ENCODE measurements at places on chromosomes 3 and 15.

GRCh38 chr15:72179950-72180581 lies 17.5 kb downstream of the GRAMD2A start:
- no peak for DNase-seq

- DNase-seq = no peak
These were observed 31.9 kb downstream of the IGF2BP2 start for GRCh38 chr3:185792955-185793354.

DNA sequence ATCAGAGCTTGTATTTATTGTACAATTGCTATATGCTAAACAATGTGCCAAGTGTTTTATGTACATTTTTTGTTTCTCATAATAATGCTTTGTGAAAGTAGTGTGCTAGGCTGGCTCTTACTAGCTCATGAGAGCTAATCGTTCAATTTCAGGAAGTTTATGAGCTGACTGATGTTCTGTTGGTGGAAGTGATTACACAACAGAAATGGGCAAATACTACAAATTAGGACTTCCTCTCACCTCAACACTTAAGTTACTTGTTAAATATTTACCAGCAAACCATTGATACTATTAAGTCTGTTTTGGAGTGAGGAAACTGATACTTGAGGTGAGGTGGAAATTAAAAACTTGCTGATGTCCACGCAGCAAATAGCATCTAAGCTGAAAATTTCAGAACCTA lies 32.3 kb downstream of the SLC9C1 start:
- no peak for DNase-seq

GRCh38 chr15:33074942-33075341 lies 119.6 kb downstream of the FMN1 start:
- DNase-seq = no peak

DNA sequence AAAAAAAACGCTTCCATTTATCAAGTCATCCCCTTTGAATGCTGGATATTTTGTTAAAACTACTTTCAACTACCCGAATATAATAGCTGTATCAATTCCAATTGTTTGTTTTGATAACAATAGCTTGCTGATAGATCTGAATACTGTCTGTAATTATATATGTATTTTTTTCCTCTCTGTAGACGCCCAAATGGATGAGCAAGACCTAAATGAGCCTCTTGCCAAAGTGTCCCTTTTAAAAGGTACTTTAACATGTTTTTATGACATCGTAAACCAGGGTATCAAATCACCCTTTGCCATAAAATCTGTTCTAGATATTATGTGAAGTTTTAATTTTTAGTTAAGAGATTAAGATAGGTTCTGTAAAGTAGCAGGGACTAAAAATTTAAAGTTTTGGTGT lies 111.5 kb upstream of the FLNB start:
- no peak for DNase-seq

DNA sequence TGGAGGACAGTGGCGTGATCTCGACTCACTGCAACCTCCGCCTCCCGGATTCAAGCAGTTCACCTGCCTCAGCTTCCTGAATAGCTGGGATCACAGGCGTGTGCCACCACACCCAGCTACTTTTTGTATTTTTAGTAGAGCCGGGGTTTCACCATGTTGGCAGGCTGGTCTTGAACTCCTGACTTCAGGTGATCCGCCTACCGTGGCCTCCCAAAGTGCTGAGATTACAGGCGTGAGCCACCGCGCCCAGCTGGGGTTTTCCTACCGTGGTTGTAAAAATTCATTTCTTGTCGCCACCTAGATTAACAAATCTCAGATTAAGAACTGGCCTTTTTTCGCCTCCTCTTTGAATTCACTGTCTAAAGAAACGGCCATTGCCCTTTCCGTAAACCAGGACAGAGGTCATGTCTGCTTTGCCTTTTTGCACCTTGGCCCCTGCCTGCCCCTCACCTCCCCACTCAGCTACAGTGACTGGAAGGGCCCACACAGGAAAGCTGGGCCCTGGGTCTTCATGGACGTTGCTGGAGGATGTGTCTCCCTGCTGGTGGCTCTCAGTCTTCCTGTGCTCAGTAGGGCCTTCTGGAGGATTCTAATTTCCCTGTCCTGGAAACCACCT lies 17.2 kb downstream of the ZNF710 start:
- no peak for DNase-seq

GRCh38 chr15:60425461-60425860 lies 27.7 kb upstream of the ANXA2 start:
- DNase-seq = no peak

GRCh38 chr3:51591231-51591630 lies 52.7 kb downstream of the RAD54L2 start:
- no peak for DNase-seq

- DNase-seq = no peak
These were observed 70.4 kb downstream of the GJD2 start for GRCh38 chr15:34684351-34684750.

GRCh38 chr3:175777495-175777894 lies 918.4 kb downstream of the NAALADL2 start:
- no peak for DNase-seq

DNA sequence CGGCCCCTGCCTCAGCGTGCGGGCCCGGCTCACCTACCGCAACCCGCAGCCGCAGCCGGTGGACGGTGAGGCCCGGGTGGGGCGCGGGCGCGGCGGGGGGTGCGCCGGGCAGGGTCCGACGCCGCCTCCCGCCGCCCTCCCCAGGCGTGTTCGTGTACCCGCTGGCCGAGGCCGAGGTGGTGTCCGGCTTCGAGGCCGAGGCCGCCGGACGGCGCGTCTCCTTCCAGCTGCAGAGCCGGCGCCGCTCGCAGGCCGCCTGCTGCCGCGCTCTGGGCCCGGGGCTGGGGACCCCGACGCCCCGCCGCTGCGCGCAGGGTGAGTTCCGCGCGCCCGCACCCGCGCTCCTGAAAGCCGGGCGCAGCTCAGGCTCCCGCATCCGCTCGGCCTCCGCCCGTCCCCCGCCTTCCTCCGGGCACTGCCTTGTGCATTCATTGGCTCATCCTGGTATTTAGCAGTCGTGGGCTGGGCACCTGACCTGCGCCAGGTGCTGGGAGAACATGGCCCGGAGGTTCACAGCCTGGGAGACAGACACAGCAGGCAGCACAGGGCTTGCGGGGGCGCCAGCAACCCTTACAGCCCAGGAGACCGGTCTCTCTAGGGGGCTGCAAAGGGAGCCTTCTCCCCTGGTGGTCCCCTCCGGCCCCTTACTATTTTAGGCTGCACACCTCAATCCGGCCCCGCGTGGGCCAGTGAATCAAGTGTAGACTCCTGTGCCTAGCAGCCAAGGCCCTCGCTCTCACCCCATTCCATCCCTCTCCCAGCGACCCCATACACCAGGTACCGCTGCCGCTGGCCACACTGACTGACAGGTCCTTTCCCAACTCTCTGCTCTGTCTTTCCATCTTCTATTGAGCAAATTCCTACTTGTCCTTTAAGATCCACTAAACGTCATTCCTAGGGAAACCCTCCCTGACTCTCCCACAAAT lies 1.5 kb downstream of the VWA5B2 start:
- DNase-seq = peak; percentile 38

DNA sequence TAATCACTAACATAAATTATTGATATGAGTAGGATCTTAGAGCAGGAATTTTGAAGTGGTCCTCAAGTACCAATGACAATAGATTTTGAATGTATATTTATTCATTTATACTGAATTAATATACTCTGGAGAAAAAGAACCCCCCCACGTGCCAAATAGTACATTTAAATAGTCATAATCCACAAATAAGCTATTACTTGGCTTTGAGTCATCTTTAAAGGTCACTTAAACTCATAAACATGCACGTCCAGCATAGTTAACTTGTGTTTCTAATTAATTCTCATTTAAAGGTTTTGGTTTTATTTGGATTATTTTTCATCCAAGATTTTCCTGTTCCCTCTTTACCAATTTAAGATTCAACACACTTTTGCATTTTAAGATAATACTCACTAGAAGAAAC lies 35.1 kb downstream of the FGF7 start:
- DNase-seq = no peak

- DNase-seq = no peak
These were observed 2.6 kb downstream of the TSEN2 start for GRCh38 chr3:12486916-12487315.

GRCh38 chr3:132443421-132443820 lies 26.1 kb downstream of the DNAJC13 start:
- DNase-seq = no peak

GRCh38 chr3:33941804-33942203 lies 143.4 kb downstream of the PDCD6IP start:
- DNase-seq = no peak

GRCh38 chr3:105868431-105868741 lies 426 bp downstream of the CBLB start:
- peak; percentile 86 for DNase-seq

GRCh38 chr15:82132742-82133141 lies 86.9 kb upstream of the MEX3B start:
- no peak for DNase-seq

GRCh38 chr15:98568382-98569017 lies 79.8 kb upstream of the IGF1R start:
- no peak for DNase-seq

- DNase-seq = peak; percentile 75
These were observed 6.3 kb upstream of the MUC20 start for GRCh38 chr3:195714380-195715011.

- no peak for DNase-seq
These were observed 919.3 kb downstream of the TUSC7 start for GRCh38 chr3:117628823-117629291.

GRCh38 chr3:39463269-39463668 lies 4.2 kb upstream of the MOBP start:
- no peak for DNase-seq

DNA sequence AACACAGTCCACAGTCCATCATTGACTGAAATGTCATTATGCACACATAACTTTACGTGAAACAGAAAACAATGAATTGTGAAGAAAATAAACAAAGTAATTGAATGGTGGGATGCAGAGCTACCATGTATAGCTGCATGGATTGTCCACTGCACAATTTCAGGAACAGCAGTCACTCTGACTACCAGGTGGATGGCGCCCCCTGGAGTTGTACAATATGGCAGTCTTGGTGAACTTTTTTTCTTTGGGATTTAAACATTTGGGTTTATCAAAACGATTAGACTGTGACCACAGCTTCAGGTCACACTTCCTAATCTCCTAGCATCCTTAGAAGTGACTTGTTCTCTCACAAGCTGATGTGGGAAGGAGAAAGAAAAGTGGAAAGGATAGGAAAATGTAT lies 48.9 kb upstream of the TCF12 start:
- peak; percentile 46 for DNase-seq

- no peak for DNase-seq
These were observed 19.1 kb upstream of the B3GNT5 start for GRCh38 chr3:183233966-183234365.

GRCh38 chr3:190655933-190656332 lies 142.0 kb downstream of the IL1RAP start:
- no peak for DNase-seq

GRCh38 chr3:118801899-118802298 lies 232.7 kb downstream of the IGSF11 start:
- peak; percentile 45 for DNase-seq

DNA sequence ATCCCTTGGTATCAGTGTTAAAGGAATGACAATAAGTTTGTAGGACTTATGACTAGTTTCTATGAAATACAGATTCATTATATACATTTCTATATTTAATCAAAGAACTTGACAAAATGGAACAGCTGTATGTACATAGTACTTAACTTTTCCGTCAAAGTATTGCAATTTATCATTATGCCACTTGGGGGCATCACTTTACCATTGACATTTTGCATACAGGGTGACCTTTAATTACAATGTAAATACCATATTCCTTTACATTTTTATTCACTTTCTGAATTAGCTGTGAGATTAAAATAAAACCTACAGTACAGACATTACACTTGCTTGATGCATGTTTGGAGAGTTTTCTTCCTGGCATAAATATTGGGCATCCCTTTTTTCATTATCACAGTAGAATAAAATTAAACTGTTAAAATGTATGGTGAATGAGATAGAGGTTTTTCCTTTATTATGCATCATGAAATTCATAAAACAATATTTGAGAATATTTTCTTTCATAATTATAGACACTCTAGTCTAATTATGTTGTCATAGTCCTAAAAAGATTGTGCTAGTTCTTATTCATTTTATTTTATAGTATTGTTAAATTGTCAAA lies 6.9 kb downstream of the NEK11 start:
- no peak for DNase-seq

- no peak for DNase-seq
These were observed 3.1 kb upstream of the FAM240A start for GRCh38 chr3:46609212-46609721.

DNA sequence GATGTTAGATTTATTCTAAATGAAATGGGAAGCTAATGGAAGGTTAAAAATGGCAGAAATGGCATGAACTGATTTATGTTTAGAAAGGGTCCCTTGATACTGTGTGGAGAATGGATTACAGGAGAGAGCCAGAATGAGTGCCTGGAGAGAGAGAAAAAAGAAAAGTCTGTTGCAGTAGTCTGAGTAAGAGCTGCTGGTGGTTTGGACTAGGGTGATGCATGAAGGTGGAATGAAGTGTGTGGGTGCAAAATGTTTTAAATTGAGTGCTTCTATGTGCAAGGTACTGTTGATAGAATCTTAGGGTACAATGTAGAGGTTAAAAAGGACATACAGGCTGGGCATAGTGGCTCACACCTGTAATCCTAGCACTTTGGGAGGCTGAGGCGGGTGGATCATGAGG lies 11.4 kb upstream of the MGA start:
- DNase-seq = no peak

Measured in right cardiac atrium (tissue), 5 donors.